Left renal pelvis (tissue), 4 donors: ENCODE measurements at places on chromosomes 3 and 15.

DNA sequence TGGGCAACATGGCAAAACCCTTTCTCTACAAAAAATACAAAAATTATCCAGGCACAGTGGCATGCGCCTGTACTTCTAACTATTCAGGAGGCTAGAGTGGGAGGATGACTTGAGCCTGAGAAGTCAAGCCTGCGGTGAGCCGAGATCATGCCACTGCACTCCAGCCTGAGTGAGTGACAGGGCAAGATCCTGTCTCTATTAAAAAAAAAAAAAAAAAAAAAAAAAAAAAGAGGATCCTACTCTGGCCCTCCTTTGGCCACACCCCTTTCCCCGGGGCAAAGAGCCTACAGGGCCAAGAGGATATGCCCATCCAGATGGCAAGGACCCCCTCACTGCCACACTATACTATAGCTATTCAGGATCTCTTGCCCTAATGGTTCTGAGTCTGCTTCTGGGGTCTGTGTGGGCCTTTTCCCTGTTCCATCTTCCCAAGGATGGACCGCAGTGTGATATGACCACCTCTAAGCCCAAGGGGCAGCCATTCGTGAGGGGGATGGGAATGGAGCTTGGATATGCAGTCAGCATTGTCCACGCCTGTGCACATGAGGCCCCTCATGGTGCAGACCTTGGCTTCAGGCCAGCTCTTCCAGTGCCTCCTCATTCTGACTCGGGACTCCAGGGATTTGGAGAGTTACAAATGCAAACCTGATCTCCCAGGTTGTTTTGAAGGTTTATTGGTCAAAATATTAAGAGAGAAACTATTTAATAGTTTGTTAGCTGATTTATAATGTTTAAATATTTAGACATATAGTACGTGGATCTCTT is 7.3 kb downstream of the TYRO3 start:
- DNase-seq: no peak

- DNase-seq: no peak
These were observed 6.8 kb downstream of the EDEM1 start for GRCh38 chr3:5194341-5194740.

DNA sequence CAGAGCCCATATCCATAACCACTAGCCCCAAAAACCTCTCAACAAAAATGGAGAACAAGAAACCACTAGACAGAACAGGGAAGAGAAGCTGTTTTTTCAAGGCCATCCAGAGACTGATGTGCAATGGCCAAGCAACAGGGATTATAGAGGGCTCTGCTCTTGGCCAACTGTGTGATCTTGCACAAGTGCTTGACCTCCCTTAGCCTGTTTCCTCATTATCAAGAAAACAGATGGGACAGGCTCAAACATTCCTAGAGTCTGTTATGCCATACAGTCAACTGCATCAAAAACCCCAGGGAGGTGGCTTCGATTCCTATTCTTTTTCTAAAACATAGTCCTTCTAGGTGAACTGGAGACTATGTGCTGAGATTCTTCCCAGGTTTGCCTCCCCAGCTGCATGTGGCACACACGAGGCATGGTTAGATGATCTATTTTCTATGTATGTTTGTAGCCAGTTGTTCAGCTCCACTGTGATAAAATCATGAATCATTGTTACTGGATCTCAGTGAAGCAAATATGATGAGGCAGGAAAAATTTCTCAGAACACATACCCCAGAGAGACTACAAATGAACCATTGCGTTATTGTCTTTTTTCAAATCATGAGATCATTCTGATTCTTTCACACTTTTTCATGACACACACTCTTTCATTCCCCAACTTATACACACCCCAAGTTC is 132.9 kb upstream of the TGFBR2 start:
- no peak for DNase-seq

DNA sequence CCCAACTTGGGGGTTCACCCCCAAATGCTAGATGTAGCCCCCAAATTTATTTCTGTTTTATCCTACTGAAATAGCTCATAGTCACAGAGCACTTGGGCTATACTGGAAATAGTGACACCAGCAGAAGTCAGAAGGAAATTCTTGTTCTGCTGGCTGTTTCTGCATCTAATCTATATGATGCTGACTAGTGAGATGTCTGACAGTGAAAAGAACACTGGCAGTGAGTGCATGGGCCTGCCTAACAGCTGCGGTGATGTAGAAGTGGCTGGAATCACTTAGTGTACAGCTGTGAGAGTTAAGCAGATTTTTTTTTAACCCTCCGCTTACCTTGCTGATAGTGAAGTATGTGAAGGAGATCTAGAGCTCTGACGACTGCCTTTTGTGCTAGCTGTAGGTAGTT is 14.0 kb downstream of the TTC14 start:
- no peak for DNase-seq

DNA sequence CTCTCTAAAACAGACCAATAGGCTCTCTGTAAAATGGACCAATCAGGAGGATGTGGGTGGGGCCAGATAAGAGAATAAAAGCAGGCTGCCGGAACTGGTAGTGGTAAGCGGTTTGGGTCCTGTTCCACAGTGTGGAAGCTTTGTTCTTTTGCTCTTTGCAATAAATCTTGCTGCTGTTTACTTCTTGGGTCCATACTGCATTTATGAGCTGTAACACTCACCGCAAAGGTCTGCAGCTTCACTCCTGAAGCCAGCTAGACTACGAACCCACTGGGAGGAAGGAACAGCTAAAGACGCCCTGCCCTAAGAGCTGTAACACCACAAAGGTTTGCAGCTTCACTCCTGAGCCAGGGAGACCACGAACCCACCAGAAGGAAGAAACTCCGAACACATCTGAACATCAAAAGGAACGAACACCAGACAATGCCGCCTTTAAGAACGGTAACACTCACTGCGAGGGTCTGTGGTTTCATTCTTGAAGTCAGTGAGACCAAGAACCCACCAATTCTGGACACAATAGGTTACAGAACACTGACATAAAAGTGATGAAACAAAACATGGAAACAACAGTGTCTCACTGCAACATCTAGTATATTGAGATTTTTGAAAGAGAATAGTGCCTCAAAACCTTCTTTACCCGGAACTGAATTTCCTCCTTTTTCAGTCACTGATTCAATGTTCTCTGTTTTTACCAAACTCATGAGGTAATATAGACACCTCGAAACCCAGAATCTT is 28.8 kb upstream of the PLSCR2 start:
- no peak for DNase-seq

- DNase-seq: no peak
These were observed 77.5 kb downstream of the TBC1D5 start for GRCh38 chr3:17664923-17665322.

GRCh38 chr15:30929064-30929669 is 25.5 kb downstream of the FAN1 start:
- no peak for DNase-seq

- no peak for DNase-seq
These were observed 36.7 kb downstream of the CMTM7 start for GRCh38 chr3:32428092-32429068.

GRCh38 chr3:49124991-49125670 is 4.5 kb upstream of the USP19 start:
- no peak for DNase-seq

- no peak for DNase-seq
These were observed 25.8 kb downstream of the ANP32A start for GRCh38 chr15:68794863-68795262.

GRCh38 chr3:144164352-144164751 is 192.7 kb downstream of the DIPK2A start:
- no peak for DNase-seq

DNA sequence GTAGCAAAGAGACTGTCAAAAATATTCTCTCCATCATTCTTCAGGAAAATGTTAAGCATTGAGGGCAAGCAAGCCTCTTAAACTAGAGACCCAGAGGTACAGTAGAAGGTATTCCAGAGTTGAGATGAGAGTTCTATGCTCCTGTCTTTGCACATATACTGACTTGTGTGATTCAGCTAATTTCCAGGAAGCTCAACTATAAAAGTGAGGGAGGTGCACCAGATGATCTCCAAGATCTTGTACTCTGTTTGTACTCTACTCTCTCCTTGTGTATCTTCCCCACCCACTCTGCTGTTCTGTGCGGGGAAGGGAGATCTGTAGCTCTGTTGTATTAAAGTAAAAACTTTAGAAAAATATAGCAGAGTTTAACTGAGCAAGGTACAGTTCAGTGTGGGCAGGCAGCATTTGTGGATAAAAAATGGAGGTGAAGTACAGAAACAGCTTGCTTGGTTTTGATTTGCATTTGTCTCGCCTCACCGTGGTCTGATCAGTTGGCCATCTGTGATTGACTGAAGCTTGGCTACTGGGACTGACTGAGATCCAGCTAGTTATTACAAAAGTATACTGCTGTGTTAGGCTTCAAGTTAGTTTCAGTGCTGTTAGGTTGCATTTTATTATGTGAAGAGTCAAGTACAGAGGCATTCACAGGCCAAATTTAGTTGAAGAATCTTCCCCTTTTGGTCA is 463.1 kb upstream of the GOLIM4 start:
- no peak for DNase-seq

GRCh38 chr3:13007251-13007941 is 65.8 kb downstream of the IQSEC1 start:
- no peak for DNase-seq

- no peak for DNase-seq
These were observed 669.1 kb downstream of the CADM2 start for GRCh38 chr3:85627932-85628331.

DNA sequence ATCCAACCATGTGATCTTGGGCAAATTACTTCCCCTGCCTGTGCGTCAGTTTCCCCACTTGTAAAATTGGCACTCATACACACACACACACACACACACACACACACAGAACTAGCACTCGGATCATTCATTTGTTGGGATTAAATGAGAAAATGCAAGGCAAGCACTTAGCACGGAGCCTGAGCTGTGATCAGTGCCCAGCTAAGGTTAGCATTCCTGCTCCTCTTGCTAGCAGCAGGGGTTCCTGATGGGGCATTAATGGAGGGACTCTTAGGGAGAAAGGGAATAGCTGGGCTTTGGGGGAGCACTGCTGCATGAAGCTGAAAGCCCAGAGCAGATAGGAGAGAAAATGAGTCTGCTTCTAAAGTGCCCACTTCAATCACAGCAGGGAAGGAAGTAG is 187.7 kb upstream of the C2CD4B start:
- no peak for DNase-seq

DNA sequence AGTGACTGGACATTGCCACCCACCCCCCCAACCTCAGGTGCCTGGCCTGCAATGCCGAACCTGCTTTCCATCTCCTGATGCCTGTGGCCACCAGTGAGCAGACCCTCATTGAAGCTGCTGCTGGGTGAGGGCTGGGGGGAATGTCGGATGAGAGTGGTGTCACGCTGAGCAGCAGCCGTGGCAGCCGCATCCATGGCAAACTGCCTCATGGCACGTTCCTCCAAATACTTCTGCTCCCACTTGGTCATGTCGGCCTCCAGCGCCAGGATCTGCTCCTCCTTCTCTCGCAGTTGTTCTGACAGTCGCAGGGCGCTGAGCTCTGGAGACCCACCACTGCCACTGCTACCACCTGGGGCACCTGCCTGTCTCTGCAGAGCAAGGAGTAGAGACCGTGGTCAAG is 14.2 kb downstream of the AMOTL2 start:
- DNase-seq: no peak

DNA sequence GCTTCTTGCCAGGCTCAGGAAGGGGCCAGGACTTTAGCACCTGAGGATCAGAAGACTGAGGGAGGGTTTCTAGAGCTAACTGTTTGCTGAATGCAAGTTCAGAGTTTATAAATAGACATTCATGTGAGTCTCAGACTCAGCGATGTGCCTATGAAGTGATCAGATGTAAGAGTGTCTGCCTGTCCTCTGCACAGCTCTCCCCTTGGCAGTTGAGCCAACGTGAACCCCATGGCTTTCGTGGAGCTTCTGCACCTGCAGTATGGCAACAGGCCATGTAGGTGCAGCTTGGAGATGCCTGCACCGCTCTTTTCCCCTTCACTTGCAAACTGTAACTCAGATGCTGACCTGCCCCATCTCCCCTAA is 141.9 kb downstream of the CHDH start:
- DNase-seq: no peak

- no peak for DNase-seq
These were observed 4.5 kb downstream of the ANP32A start for GRCh38 chr15:68816158-68816557.

GRCh38 chr15:22955544-22956119 is 24.5 kb downstream of the CYFIP1 start:
- DNase-seq: no peak

- no peak for DNase-seq
These were observed 253.3 kb downstream of the CLSTN2 start for GRCh38 chr3:140188285-140188684.

- no peak for DNase-seq
These were observed 42.3 kb downstream of the PDHB start for GRCh38 chr3:58391156-58391865.

GRCh38 chr3:62586356-62586755 is 213.0 kb upstream of the FEZF2 start:
- no peak for DNase-seq

GRCh38 chr3:74353039-74353438 is 261.4 kb downstream of the CNTN3 start:
- DNase-seq: no peak

- DNase-seq: no peak
These were observed 31.5 kb upstream of the MECOM start for GRCh38 chr3:169695031-169695430.

GRCh38 chr3:45994419-45995235 is 997 bp downstream of the FYCO1 start:
- no peak for DNase-seq

DNA sequence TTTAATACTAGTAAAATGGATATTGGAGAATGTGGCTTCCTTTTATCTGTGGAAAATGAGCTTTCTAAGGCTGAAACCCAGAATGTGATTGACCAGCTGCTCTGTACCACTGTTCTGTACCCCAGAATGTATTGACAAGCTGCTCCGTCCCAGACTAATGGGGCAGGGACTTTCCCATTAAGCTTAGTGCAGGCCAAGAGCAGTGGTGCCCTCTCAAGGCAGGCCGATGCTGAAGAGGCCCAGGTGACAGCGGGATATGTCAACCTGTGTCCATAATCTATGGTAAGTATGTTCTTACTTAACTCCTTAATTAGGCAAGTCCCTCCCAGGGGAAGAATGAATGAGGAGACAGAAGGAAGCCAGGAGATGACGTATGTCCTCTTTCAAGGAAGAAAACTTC is 31.1 kb downstream of the SGO1 start:
- DNase-seq: no peak

- DNase-seq: no peak
These were observed 37.3 kb downstream of the ANP32A start for GRCh38 chr15:68783226-68784058.

- DNase-seq: no peak
These were observed 42.3 kb upstream of the GYG1 start for GRCh38 chr3:148948913-148949657.

GRCh38 chr3:167559924-167560323 is 86.1 kb upstream of the SERPINI2 start:
- no peak for DNase-seq

- no peak for DNase-seq
These were observed 828 bp downstream of the CAND2 start for GRCh38 chr3:12797124-12797891.
